ENCODE measurements at places on chromosomes 11 and 22.

DNA sequence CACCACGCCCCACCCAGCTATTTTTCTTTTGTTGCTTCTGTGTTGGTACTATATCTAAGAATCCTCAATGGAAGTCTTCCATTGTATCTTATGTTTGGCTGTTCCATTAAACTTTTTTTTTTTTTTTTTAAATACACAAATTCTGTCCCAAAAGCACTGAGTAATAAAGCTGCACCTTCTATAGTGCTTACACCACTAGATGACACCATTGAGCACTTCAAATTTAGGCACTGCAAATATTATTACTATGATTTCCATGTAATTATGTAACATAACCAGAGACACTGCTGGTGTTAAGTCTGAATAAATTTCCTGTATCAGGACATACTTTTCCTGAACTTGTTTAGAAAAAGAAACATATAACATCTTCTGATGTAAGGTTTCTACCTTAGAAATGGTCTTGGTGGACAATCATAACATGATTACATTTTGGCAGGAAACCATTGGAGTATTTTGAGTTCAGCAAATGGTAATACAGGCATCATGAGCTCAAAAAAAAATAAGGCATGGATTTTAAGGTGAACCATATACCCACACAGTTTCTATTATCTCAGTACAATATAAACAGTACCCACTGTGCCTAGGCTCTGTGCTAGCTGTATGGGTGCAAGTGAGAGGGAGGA lies 110.5 kb downstream of the ATG16L2 start:
- H3K27ac ChIP-seq = no peak overlapping the region
- no peaks in the 10 kb centered on the region for H3K36me3 ChIP-seq
- H3K27me3 ChIP-seq = no peaks in the 10 kb centered on the region

DNA sequence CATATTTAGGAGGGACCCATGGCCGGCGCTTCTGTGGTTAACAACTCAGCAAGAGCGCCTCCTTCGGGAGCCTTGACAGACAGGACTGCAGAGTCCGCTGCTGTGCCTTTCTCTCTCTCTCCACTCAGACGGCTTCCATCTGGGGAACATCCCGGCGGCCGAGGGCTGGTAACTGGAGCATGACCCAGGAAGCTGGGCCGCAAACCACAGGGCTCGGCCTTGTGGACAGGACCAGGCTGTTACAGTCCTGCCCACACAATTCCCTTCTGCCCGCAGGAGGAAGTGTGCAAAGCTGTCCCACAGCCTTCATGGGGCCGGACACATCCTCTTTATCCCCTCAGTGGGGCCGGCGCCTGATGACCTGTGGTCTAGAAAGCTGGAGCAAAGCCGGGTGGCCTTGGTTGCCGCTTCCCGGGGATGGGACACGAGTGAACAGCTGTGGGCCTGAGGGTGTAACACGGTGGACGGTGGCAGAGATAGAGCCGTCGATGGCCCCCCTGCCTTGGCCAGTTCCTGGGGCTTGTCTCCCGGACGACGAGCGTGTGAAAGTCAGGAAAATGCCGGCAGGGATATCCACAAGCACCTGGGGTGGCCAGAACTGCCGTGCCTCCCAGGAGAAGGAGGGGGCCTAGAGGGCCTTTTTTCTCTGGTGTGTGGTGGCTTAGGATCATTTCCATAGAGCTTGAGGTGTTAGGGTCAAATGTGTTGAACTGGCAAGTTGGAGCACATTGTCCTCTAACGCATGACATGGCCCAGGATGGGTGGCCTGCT lies 50.1 kb downstream of the FBLN1 start:
- H3K27ac ChIP-seq = no peak overlapping the region
- no peaks in the 10 kb centered on the region for H3K27me3 ChIP-seq
- peaks cover 10% of the 10 kb centered on the region for H3K4me1 ChIP-seq
- H3K36me3 ChIP-seq = peaks cover 66% of the 10 kb centered on the region
- no peak overlapping the region for H3K4me3 ChIP-seq

- no peak overlapping the region for H3K27ac ChIP-seq
- DNase-seq = peak; percentile 24
- peaks cover 77% of the 10 kb centered on the region for H3K4me1 ChIP-seq
- peaks cover 100% of the 10 kb centered on the region for H3K27me3 ChIP-seq
Observed at GRCh38 chr11:20161923-20162744, 1.9 kb upstream of the DBX1 start.

DNA sequence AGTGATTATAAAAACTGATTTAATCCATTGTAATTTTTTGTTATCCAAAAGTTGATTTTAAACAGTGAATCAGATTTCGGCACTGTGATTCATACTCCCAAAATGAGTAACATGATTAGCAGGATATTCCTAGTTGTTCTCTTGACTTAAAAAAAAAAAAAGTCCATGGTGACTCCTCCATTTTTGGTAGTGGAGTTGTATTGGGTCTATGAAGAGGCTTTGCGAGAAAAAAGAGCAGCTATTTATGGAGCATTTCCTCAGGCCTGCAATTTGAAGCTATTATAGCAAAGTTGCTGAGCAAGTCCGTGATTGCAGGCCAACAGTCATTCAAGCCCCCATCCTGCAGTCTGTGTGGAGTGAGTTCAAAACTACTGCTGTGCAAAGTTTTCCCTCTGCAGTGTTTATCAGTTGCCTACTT lies 28.8 kb downstream of the YAP1 start:
- no peak for DNase-seq
- no peak overlapping the region for H3K4me3 ChIP-seq
- peaks cover 6% of the 10 kb centered on the region for H3K36me3 ChIP-seq

- H3K36me3 ChIP-seq = no peaks in the 10 kb centered on the region
- H3K27ac ChIP-seq = peak overlapping the region; percentile 94
- DNase-seq = no peak
- no peaks in the 10 kb centered on the region for H3K27me3 ChIP-seq
- peak overlapping the region; percentile 84 for H3K4me3 ChIP-seq
- H3K4me1 ChIP-seq = peaks cover 37% of the 10 kb centered on the region
Observed at GRCh38 chr11:117099696-117100095, 1.5 kb upstream of the SIK3 start.

Measured in WTC11 (cell line).